Activated T-helper 2 cell treated with anti-CD3 and anti-CD28 coated beads, Interferon-gamma antibody, Interleukin-2, Interleukin-4, amounts not matched to agents 10 μg/mL and 5 μg/mL and 100 μg/mL, durations not matched to agents 14 hours and 24 hours and 36 hours (primary cell): ENCODE measurements at places on chromosomes 1 and 21. TPM values are rescaled to one million over a fixed set of nuclear protein-coding genes. Genes with fewer than 3 reads are reported as not detected.

Gene TNFRSF9
- 112 and 115 TPM in 2 replicates for total RNA-seq

DNA sequence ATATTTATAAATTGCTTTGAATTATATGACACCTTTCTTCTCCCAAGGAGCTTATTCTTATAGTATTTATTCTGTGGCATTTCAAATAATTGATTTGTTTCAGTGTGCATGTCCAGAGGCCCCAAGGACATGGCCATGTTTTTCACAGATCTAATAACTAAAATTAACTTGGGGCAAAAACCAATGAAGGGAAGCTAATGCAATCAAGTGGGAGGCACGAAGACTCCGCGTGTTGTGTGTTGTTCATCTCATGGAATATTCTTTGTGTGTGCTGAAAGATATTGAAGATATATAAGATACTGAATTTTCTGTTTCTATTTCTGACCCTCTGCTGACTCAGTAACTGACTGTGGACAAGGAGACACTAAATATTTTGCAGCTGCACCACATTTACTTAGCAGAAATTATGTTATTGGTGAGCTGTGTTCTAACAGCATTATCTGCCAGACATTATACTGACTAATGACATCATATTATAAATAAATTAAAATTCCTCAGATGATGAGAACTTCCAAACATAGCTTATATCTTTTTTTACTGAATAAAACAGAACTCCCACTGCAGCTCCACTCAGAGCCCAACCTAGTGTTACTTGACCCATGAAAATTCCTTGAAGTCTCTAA lies 519.3 kb upstream of the CXADR start:
- no peaks in the 10 kb centered on the region for H3K36me3 ChIP-seq
- no peaks in the 10 kb centered on the region for H3K4me1 ChIP-seq
- no peak for DNase-seq
- H3K4me3 ChIP-seq, result no peak overlapping the region

- H3K27ac ChIP-seq, result no peak overlapping the region
- peaks cover 5% of the 10 kb centered on the region for H3K27me3 ChIP-seq
- H3K4me1 ChIP-seq, result no peaks in the 10 kb centered on the region
- no peaks in the 10 kb centered on the region for H3K36me3 ChIP-seq
- no peak for DNase-seq
Observed at GRCh38 chr1:27217401-27217800, 17.0 kb upstream of the WDTC1 start.

DNA sequence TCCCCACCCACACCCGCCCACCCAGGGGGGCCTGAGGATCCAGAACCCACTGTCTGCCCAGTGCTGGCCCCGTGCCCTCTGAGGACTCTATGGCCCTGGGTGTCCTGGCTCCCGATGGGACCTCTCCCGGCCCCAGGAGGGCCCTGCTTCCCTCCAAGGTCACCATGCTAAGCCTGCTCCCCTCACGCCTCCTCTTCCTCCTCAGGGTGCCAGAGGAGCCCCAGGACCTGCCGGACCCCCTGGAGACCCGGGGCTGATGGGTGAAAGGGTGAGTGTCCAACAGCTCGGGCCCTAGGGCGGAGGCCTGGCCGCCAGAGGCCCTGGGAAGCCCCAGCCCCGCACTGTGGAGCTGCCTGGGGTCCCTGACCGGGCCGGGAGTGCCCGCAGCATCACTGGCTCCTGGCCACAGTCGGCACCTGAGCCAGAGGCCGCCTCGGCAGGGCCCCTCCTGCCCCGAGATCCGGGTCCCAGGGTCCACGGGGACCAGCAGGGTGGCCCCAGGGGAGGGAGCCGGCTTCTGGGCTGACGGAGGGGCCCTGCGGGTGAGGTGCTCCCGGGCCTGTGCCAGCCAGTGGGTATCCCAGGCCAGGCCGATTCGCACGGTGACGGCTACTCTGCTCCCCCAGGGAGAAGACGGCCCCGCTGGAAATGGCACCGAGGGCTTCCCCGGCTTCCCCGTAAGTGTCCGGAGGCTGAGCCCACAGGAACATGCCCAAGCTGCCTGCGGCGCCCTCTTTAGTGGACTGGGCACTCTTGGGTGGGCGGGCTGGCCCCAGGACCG lies 16.1 kb downstream of the COL6A1 start:
- H3K4me1 ChIP-seq, result no peaks in the 10 kb centered on the region
- H3K4me3 ChIP-seq, result no peak overlapping the region
- no peak overlapping the region for H3K27ac ChIP-seq

GRCh38 chr1:224719716-224720115 lies 103.6 kb downstream of the CNIH3 start:
- no peak overlapping the region for H3K4me3 ChIP-seq
- no peaks in the 10 kb centered on the region for H3K36me3 ChIP-seq
- peaks cover 8% of the 10 kb centered on the region for H3K4me1 ChIP-seq
- peaks cover 33% of the 10 kb centered on the region for H3K27me3 ChIP-seq
